Pulmonary artery endothelial cell (primary cell): ENCODE measurements at places on chromosomes 5 and 9. TPM values are rescaled to one million over a fixed set of nuclear protein-coding genes. Genes with fewer than 3 reads are reported as not detected.

The GRM6 gene
- not detected in 2 replicates for total RNA-seq

The CCL27 gene
- 0.14 TPM in 1 of 2 replicates, not detected in the other for total RNA-seq

The UBAC1 gene
- 37.7 and 38.5 TPM in 2 replicates for total RNA-seq

The HTR4 gene
- total RNA-seq: not detected in 2 replicates

The CXCL14 gene
- not detected in 2 replicates for total RNA-seq

The PCDHGB7 gene
- total RNA-seq: 4.8 and 6.1 TPM in 2 replicates

The PHYHD1 gene
- 0.20 and 0.81 TPM in 2 replicates for total RNA-seq

The SLC6A7 gene
- not detected in 2 replicates for total RNA-seq

The NR5A1 gene
- not detected in 2 replicates for total RNA-seq

The ECSCR gene
- 448 and 513 TPM in 2 replicates for total RNA-seq

The ARRDC3 gene
- total RNA-seq: 48.9 and 85.3 TPM in 2 replicates

The TICAM2 gene
- total RNA-seq: 1.1 and 2.1 TPM in 2 replicates

The FOXD4L4 gene
- total RNA-seq: 0.20 and 0.25 TPM in 2 replicates

The TLX3 gene
- not detected in 2 replicates for total RNA-seq

The CBY3 gene
- 0.26 TPM in 1 of 2 replicates, not detected in the other for total RNA-seq

The CREBRF gene
- 11.3 and 15.7 TPM in 2 replicates for total RNA-seq

The C9orf153 gene
- 0.07 and 0.14 TPM in 2 replicates for total RNA-seq

The CATSPER3 gene
- total RNA-seq: 0.07 TPM in 1 of 2 replicates, not detected in the other

The CWC27 gene
- total RNA-seq: 15.8 and 20.1 TPM in 2 replicates

The SUSD3 gene
- total RNA-seq: 0.13 and 0.39 TPM in 2 replicates

The CCDC69 gene
- 8.2 and 8.9 TPM in 2 replicates for total RNA-seq

The TNFSF15 gene
- 0.53 and 1.3 TPM in 2 replicates for total RNA-seq

The SLC36A3 gene
- not detected in 2 replicates for total RNA-seq

The LRRC19 gene
- not detected in 2 replicates for total RNA-seq

The OMD gene
- total RNA-seq: 0.04 and 0.07 TPM in 2 replicates
